SJCRH30 (cell line): ENCODE measurements at places on chromosomes 12 and 14.

GRCh38 chr12:39923364-39923763 lies 182.5 kb downstream of the SLC2A13 start:
- no peak for DNase-seq

DNA sequence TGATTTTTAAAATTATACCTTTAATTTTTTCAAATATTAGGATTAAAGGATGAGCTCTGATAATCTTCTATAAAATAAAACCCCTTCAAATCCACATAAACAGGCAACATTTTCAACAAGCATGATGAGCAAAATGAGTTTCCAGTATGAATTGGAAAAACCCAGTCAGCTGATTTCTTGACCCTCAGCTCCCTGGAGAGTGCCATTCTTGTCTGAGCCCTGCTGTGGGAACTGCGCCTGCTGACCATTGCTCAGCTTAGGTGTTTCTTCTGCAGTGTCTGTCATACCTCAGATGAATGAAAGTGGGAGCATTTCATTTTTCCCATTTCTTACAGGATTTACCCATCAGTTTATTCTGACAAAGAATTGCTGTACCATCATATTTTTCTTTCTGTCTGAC lies 27.6 kb downstream of the MAPKAPK5 start:
- DNase-seq = no peak

DNA sequence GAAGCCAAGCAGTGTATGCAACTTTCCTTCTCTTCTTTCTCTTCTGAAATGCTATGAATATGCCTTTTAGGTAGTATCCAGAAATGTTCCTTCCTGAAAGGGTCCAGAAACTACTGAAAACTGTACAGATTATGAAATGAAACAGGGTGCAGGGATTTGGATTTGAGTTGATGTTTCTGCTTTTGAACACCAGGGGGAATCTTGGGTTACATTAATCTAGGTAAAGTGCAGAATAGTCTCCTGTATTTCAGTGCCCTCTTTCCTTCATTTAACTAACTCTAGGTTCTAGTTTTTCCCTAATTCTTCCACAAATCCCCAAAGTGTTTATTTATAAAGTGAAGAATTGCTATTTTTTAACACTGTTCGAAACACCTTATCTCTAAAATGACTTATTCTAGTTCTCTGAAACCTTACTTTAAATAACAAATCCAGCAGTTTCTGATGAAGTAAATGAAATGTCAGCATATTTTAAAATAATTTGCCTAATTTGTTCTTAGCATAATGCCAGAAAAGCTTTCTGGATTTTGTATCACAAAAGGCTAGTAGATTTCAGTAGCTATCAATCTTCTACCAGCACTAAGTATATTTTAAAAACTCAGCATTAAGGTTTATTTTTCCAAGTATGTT lies 111.9 kb downstream of the LRRK2 start:
- peak; percentile 36 for DNase-seq

GRCh38 chr12:130868412-130868811 lies 3.5 kb upstream of the RAN start:
- no peak for DNase-seq

DNA sequence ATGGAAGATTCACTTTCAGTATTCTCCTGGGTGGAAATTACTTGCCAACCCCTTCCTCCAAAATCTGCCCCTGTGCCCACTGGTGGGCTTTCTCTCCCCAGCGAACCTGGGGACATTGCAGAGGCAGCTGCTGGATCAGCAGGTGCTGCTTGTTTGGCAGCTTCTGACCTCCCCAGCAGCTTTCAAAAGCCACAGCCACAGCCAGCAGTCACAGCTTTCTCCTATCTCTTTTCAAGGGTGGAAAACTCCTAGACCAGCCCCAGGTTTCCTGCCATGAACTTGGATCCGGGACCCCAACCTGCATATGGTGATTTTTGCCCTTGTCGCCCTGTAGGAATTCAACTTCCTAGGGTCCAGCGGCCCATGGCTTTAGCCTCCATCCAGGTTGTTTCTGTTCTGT lies 330.8 kb downstream of the ADAMTS20 start:
- no peak for DNase-seq

- DNase-seq = no peak
Measured at GRCh38 chr14:80664576-80664975, 277.0 kb downstream of the CEP128 start.

GRCh38 chr12:50398931-50399330 lies 1.8 kb upstream of the LARP4 start:
- no peak for DNase-seq

DNA sequence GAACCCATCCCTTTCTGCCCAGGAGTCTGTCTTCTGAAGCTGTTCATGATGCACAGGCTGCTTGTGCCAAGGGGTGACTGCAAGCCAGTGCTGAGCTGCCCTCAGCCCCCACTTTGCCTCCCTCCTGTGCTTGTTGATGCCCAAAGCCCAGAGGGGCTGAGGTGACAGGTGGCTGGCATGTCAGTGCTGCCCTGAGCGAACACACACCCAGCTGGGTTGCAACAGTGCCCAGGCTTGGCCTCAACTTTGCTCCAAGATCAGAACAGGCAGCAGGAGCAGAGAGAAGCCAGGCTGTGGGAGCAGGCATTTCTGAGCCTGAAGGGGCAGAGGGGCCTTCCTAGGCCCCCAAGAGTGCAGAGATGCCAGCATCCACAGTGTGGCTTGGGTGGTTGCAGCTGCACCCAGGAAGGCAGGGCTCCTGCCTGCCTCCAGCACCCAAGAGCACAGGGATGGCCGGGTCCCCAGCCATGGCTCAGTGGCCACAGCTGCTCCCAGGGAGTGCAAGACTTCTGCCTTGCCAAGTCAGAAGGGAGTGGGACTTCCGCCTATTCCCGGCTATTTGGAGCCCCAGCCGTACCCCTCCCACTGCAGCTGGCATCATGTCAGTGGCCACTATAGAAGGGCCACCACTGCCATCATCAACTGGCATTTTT lies 83.1 kb downstream of the SLC16A7 start:
- no peak for DNase-seq

GRCh38 chr12:2332947-2333346 lies 280.2 kb downstream of the CACNA1C start:
- DNase-seq = no peak

- no peak for DNase-seq
Measured at GRCh38 chr12:132205271-132206045, 61.2 kb downstream of the NOC4L start.

DNA sequence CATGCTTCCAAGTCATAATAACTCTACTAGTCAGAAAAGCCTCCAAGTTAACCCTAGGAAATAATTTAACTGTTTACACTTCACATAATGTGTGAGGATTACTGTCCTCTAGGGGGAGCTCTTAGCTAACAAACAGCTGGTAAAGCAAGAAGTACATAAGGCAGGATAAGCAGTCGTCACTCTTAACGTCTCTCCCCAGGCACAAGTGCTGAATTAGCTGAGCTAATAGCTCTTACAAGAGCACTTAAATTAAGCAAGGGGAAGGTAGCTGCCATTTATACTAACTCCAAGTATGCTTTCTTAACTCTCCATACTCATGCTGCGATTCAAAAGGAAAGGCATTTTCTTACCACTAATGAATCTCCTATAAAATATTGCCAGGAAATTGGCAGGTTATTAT lies 79.3 kb upstream of the TSPAN11 start:
- peak; percentile 84 for DNase-seq

GRCh38 chr14:21204167-21205025 lies 48.5 kb upstream of the OR5AU1 start:
- no peak for DNase-seq

- DNase-seq = no peak
Measured at GRCh38 chr14:63006531-63006930, 38.7 kb downstream of the KCNH5 start.

- DNase-seq = no peak
Measured at GRCh38 chr12:108526482-108527165, 11.5 kb downstream of the FICD start.

GRCh38 chr12:22787557-22787956 lies 162.6 kb downstream of the ETNK1 start:
- DNase-seq = no peak

GRCh38 chr12:120213758-120214157 lies 12.8 kb upstream of the RPLP0 start:
- DNase-seq = no peak

DNA sequence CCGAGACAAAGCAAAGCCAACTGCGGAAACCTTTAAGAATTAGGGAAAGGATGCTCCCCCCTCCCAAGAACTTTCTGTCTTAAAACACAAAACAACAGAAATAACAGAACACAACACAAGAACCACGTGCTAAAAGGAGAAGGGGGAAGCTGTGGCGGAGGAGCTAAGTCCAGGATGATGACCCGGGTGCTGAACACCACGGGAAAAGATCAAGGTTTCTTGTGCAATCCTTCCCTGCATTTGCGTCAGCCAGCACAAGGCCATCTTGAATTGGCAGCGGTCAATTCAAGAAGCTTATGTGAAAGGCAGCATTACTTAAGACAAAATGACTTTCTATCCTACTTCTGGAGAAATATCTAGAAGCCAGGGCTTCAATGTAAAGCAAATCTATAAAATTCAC lies 11.0 kb upstream of the CREBL2 start:
- no peak for DNase-seq

- no peak for DNase-seq
Measured at GRCh38 chr12:132747395-132747794, 14.2 kb downstream of the ANKLE2 start.

GRCh38 chr12:105480162-105480561 lies 149.7 kb downstream of the C12orf75 start:
- DNase-seq = no peak

DNA sequence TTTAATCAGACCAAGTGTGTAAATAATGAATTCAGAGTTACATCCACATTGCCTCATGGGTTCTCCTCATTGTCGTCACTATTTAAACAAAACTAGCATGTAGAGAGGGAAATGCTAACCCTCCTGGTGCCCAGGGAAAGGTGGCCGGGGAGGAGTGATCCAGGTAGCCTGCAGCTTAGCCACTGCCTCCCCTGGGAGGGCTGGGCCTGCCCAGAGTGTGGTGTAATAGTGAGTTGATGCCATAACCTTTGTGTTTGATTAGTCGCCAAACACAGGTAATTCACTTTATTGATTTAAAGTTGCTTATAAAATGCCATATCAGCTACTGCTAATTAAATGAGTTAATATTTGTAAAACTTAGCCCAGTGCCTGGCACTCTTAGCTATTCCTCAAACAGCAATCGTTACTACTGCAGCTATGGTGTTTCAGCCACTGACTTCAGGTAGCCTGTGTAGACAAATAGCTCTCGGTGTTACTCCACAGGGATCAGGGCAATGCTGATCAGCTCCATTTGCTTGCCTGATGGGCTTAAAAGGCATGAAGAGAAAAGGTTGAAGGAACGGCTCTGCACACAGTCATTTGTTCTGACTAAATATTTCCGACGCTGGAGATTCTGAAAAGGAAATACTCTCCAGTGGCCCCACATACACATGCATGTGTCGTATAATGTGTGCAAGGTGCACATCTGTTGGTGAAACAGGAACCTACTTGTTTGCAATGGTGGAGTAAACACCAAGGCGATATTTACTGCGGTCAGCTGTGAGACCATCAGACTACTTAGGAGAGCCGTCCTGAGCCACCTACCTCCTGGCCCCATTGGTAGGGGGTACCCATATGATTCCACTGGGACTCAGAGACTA lies 45.7 kb upstream of the PRMT8 start:
- DNase-seq = no peak

DNA sequence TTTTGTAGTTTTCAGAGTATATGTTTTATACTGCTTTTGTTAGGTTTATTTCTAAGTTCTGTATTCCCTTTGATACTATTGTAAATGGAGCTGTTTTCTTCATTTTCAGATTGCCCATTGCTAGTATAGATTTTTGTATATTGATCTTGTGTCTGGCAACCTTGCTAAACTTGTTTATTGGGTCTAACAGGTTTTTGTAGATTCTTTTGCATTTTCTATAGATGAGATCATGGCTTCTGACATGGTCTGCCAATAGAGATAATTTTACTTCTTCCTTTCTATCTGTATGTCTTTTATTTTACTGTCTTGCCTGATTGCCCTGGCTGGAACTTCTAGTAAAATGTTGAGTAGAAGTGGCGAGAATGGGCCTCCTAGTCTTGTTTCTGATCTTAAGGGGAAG lies 40.3 kb downstream of the ANKRD9 start:
- DNase-seq = no peak

- peak; percentile 90 for DNase-seq
Measured at GRCh38 chr12:104669851-104670337, 213.1 kb downstream of the CHST11 start.

GRCh38 chr12:110745542-110746284 lies 3.0 kb upstream of the PPP1CC start:
- DNase-seq = peak; percentile 17

DNA sequence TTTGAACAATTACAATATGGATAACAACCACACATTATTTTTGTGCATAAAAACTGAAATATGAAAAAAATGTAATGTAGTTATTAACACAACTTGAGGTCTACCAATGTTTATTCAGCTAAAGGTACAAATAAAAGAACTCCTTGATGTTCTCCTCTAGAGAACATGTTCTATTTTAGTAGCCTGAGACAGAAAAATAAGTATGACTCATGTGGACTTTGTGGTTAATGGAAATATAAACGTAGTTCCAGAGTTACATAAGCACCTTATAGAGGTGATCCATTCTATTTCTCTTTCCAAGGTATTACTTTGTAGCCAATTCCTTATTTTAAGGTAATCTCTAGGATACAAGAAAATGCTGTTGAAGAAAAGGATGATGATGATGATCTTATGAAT lies 25.7 kb downstream of the ALKBH1 start:
- no peak for DNase-seq

- DNase-seq = no peak
Measured at GRCh38 chr14:35374263-35374712, 30.3 kb downstream of the NFKBIA start.

GRCh38 chr14:95498622-95499353 lies 17.7 kb downstream of the SYNE3 start:
- DNase-seq = peak; percentile 75

DNA sequence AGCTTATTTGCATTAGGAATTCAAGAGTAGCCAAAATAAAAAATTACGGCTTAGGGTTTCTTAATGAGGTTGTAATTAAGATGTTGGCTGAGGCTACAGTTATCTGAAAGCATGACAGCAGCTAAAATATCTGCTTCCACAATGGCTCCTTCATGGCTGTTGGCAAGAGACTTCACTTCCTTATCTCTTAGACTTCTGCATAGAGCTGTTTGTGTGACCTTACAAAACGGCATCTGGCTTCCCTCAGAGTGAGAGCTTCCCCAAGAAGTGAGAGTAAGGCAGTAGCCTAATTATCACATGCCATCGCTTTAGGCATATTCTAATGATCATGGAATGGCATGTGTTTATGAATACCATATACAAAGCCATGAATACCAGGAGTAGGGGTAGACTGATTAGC lies 57.6 kb downstream of the CCDC59 start:
- no peak for DNase-seq
